ENCODE measurements at places on chromosomes 12 and 14. TPM values are rescaled to one million over a fixed set of nuclear protein-coding genes. Genes with fewer than 3 reads are reported as not detected.
A peak's percentile ranks its signal among the peaks of the same experiment; 100 is the strongest.

GRCh38 chr12:67415473-67415872 lies 146.3 kb downstream of the CAND1 start:
- peak; percentile 55 for DNase-seq

DNA sequence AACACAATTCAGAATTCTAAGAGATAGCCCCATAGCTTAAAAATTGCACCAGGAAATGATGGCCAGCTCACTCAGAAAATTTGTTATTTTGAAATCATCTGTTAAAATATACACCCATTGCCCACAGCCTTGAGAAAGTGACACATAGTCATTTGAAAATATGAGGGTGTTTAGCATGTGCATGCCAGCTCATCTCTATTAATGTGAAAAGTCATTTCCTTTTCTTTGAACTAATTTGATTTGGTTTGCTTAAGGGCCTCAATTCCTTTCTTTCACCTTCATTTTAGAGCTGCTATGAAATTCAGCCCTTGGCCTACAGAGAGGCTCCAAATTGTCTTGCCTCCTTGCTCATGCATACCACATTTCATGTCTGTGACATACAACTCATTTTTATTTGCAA lies 241.4 kb downstream of the PHLDA1 start:
- no peak for DNase-seq

DNA sequence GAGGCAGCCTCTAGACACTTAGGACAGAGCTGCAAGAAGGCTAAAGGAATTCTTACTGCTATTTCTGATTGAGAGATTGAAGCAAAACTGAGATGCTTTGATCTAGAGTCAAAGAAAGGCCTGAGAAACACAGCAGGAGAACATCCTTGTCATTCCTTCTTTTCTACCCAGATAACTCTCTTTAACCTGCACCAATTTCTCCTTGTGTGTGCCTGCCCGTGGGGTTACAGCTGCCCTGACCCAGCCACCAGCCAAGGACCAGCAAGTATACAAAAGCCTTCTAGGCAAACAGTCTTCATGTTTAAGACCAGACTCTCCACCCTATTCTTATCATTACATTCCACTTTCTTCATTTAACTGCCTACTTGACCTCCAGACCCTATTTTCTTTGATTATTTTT lies 81.7 kb upstream of the PRB2 start:
- DNase-seq, result no peak

- DNase-seq, result no peak
These were observed 48.4 kb downstream of the CACNA2D4 start for GRCh38 chr12:1870086-1870485.

GRCh38 chr14:75820761-75821160 lies 159.7 kb downstream of the TTLL5 start:
- DNase-seq, result no peak

GRCh38 chr14:100065942-100066574 lies 836 bp downstream of the EVL start:
- no peak for DNase-seq

GRCh38 chr14:69842686-69843420 lies 36.4 kb upstream of the SMOC1 start:
- no peak for DNase-seq

DNA sequence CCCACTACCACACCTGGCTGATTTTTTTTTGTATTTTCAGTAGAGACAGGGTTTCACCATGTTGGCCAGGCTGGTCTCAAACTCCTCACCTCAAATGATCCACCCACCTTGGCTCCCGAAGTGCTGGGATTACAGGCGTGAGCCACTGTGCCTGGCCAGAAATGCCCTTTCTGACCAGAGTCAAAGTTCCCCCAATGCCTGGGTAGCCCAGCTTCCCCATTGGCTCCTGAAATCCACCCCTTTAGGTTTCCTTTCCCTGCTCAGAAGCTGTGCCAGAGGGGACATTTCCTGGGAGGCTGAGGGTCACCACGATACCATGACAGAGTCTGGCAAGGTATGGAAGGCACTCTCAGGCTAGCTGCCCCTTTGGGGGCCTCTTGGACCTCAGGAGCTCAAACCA lies 3.5 kb downstream of the GSTZ1 start:
- DNase-seq, result no peak

GRCh38 chr14:55470025-55470424 lies 29.6 kb upstream of the TBPL2 start:
- no peak for DNase-seq

Gene FOXN4
- not detected for total RNA-seq

Gene PLBD1
- 28.6 TPM for total RNA-seq

Gene ELK3
- total RNA-seq, result 59.5 TPM

Gene KRT72
- not detected for total RNA-seq

Gene BCL2L14
- total RNA-seq, result 2.7 TPM

Gene TBC1D30
- total RNA-seq, result 8.7 TPM

Gene CYP27B1
- total RNA-seq, result 3.5 TPM

Gene PARP11
- 13.1 TPM for total RNA-seq

Measured in kidney (tissue), 22 donors.